ENCODE measurements at places on chromosomes 1 and 21.
A peak's percentile ranks its signal among the peaks of the same experiment; 100 is the strongest.

GRCh38 chr1:228085287-228085951, 2.9 kb downstream of the ARF1 start:
- no peak for DNase-seq

- no peak for DNase-seq
These were observed 97.8 kb downstream of the TYW3 start for GRCh38 chr1:74830766-74831165.

- DNase-seq = no peak
These were observed 96.2 kb upstream of the EDN2 start for GRCh38 chr1:41580520-41581172.

- DNase-seq = no peak
These were observed at the start of gene KRTAP7-1 for GRCh38 chr21:30829659-30830058. Gene KRTAP7-1 (minus strand): TSS chr21:30829759. CDS start chr21:30829698, 61 bp downstream.

DNA sequence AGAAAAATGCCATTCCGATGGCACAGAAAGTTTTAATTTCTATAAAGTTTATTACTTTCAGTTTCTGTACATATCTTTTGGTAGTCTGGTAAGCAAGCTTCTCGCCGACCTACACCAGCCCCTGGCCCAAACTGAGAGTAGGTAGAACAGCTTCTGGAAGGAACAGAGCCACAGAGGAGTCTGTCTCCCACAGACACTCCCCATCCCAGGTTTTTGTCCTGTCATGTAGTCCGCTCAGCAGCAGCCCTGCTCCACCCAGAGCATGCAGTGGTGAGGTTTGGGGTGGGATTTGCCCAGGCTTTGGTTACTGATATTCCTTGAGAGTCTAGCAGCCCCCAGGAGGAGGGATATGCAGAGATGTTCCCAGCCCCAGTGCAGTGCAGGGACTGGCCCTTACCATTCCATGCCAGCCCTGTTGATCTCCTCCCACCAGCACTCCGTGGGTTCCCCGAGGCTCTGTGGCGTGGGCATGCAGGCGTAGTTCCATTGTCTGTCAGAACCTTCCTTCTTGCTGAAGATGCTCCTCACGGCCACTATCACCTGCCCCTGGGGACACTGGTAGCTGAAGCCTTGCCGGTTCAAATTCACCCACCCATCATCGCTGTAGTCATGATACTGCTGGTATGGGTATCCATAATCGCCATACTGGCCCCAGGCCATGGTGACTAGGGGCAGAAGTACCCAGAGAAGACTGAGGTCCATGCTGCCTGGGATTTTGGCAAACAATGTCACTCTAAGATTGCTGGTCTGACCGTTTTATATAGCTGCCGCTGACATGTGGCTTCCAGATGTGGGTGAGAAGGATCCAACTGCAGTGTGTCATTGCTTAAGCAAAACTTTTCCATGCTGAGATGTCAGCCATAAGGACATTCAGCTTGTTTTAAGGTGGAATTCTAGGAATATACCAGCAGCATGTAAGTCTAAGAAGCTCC, at the start of gene DPT:
DPT (minus strand) TSS at position 734 of the 932 bp plus-strand sequence; CDS start at position 702, 32 bp downstream.
- no peak for DNase-seq

DNA sequence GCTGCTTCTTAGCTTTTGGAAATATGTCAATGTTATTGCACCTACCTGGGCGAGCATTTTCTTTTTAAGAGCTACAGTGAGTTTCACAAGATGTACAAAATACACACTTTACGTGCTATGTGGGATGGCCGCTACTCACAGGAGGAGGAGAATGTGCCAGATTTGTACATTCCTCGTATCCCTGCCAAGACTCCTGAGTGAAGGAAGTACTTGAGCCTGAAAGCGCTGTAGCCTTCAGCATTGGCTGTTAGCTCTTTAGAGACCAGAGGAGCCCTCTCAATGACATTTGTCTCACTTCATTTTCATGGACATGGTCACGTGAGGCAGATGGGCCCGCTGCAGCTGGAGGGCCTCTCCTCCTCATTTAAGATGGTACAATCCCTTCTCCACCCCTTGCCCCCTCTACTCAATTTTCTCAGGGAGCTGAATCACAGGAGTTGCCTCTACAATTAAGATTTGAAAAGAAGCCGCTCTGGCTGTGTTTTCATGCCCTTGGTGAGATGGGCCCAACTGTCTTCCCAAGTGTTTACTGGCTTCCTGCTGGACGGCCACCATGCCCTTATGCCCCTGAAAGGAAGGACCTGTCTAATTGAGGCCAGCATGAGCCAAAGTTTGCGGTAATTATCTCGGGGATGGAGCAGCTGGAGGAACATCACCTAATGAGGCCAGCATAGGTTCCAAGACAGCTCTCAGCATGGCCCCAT, 442.6 kb downstream of the PRDM2 start:
- DNase-seq = no peak

- DNase-seq = no peak
These were observed 79.6 kb downstream of the UCHL5 start for GRCh38 chr1:192979542-192979941.

- peak; percentile 81 for DNase-seq
These were observed 39.1 kb downstream of the CLIC6 start for GRCh38 chr21:34707876-34708325.

GRCh38 chr1:21671915-21672314, 2.8 kb upstream of the RAP1GAP start:
- DNase-seq = no peak

GRCh38 chr1:28380394-28380793, 10.9 kb downstream of the PHACTR4 start:
- DNase-seq = no peak

- DNase-seq = no peak
These were observed 74.3 kb upstream of the ATP1A1 start for GRCh38 chr1:116298746-116299145.

DNA sequence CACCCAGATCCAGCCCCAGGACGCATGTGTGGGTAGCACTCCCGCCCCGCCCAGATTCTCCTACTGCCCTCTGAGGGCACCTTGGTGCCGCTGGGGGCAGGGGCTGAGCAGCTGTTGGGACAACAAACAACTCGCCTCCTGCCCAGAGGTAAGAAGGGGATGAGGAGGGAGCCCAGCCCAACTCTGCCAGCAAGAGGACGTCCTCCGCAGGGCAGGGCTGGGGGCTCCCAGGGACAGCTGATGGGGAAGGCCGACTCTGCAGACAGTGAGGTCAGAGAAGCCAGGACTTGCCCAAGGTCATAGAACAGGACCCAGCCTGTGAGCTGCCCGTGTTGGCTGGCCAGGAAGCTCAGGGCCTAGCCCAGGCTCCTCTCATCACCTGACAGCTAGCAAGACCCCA, 18.8 kb downstream of the RAP1GAP start:
- DNase-seq = no peak

DNA sequence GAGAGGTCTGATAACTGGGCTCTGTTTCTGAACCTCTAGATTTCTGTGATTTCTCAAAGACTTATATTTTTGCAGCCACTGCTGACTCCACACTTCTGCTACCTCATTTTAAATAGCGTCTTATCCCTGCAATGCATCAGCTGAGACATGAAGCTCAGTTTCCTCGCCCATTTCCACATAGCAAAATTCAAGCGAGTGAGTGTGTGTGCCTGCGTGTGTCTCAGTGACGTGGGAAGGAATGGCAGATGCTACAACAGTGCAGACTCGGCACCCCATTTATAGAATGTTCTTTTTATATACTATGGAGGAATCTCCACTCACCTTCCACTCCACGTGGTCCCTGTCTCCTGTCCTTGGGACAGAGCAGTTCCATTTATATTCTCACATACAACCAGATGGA, 35.7 kb downstream of the ZMYND12 start:
- DNase-seq = no peak

GRCh38 chr1:240649733-240650721, 38.1 kb upstream of the GREM2 start:
- DNase-seq = no peak

DNA sequence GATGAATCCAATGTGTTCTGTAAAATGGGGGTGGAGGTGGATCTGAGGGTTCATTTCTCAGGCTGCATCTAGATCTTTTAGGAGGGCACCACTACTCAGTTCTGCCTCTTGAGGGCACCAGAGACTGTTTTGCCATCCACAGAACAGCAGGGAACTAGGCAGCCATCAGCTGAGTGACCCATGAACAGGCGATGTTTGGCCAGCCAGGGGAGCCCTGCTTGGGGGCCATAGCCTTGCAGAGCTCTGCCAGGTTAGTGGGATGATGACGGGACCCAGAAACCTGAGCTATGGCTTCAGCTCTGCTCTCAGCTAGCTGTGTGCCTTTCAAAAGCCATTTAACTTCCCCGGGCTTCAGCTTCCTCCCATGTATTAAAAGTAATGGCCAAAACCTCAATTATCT, 13.4 kb upstream of the NOS1AP start:
- DNase-seq = no peak

GRCh38 chr1:87185077-87185476, 143.6 kb upstream of the LMO4 start:
- no peak for DNase-seq

GRCh38 chr1:33455539-33456501, 16.6 kb upstream of the ZSCAN20 start:
- peak; percentile 77 for DNase-seq

GRCh38 chr21:42580793-42581321, 67.2 kb downstream of the SLC37A1 start:
- DNase-seq = no peak

DNA sequence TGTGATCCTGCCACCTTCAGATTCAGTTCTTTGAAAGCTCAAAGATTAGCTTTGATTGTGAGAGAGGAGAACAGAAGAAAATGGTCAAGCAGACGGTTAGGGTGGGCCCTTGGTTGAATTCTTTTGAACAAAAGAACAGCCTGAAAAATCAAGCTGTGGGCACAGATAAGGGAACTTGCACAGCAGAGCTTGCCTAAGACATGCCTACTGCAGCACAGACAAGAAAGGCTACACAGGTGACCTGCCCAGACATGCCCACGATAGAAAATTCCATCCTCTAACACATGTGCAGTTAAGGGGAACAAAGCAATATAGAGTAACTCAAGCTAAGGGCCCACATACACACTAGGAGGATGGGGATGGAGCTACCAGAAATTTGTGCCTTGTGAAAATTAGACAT, 512.5 kb upstream of the LRRC7 start:
- no peak for DNase-seq

DNA sequence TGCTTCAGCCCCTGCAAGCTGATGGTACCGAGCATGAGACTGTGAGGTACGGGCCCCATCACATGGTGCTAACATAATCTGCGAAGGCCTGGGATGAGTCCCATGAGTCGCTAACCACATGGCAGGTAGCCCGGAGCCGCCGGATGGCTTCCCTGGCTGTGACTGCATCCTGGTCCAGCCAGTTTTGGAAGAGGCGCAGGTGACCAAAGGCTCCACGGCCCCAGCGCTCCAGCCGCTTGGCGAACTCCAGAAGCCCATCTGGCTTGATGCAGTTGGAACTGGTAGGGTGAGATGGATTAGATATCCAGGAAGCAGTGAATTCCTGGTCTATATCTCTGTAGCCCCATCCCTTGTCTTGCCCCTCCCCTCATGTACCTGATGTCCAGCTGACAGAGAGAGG, 24.6 kb downstream of the LRRC41 start:
- DNase-seq = no peak

DNA sequence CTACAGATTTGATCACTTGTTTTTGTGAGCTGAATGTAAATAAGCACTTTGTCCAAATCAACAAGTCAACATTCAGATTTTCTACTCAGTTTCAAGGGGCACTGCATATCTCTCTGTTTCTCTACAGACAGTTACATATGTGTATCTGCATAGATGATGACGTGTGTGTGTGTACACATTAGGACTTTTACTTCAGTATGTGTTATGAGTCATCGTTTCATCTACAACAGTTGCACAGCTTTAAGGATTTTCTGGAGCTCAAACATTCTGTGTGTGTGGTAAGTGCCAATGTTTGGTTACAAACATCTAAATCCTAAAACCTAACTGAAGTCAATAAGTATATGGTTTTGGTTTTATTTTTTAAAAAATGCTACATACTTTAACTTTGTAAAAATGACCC, 494.5 kb upstream of the PBX1 start:
- DNase-seq = no peak

DNA sequence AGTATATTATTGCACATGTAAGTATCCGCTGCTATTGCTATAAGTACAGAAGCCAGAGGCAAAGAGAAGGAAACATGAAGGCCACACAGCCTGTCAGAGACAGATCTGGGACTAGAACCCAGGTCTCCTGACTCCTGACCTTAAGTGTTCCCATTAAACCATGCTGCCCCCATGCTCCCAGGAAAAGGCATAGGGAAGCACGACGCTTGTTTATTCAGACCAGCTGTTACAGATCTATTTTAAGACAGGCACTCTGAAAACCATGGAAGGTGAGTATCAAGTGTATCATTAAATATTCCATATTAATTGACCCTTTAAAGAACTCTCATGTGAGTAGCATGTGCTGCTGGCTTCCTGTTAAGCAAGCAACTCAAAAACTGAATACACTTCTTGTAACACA, 11.4 kb downstream of the VAV3 start:
- no peak for DNase-seq

GRCh38 chr1:203072911-203073310, 12.9 kb downstream of the MYOG start:
- no peak for DNase-seq

DNA sequence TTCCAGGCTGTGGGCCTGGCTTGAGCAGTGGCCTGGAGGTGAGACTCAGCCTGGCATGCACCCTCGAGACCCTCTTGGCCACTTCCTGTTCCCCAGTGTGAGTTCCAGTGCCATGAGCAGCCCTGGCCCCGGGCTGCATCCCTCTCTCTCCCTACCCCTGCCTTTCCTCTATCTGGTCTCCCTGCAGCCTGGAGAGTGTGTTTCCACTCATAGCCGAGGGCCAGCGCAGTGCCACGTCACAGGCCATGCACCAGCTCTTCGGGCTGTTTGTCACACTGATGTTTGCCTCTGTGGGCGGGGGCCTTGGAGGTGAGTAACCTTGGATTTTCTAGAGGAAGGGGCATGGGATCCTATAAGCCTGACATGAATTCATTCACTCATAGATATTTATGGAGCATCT, 13.6 kb downstream of the RHBG start:
- DNase-seq = no peak

Data from Jurkat, Clone E6-1 (cell line).